ENCODE measurements at places on chromosomes 2 and 18. TPM values are rescaled to one million over a fixed set of nuclear protein-coding genes. Genes with fewer than 3 reads are reported as not detected.

CCDC74B gene
- total RNA-seq, result 9.7 TPM

ANO7 gene
- total RNA-seq, result 1.1 TPM

COL4A3 gene
- 1.3 TPM for total RNA-seq

ZBTB14 gene
- total RNA-seq, result 17.4 TPM

DNA sequence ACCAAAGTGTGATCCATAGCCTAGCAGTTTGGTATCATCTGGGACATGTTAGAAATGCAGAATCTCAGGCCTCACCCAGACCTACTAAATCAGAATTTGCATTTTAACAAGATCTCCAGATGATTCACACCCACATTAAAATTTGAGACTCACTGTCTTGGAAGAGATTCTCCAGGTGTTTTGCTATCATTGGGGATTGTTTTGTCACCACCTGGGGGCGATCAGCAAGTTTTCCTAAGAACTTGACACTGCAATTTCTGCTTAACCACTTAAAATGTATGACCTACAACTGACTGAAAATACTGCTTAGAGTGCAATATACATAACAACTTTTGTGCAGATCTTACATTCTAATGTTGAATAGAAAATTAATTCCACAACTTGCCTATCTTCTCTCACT is 18.9 kb upstream of the ITGA4 start:
- DNase-seq, result no peak

DNA sequence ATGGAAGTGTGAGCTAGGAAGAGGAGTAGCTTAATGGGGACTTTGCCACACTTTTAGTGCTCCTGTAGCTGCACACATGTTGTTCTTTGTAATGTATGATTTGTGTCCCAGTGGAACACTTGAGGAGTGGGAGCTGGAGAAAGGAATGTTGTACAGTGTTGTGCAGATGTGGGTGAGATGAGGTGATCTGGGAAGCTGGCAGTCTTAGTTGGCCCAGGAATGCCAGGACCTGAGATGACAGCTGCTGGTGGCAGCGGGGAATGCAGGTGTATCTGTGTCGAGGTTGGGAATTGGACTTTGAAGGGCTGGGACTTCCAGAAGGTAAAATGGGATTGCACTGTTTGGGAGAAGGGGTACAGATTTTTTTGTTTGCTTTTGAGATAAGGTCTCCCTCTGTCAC is 23.6 kb downstream of the NEDD4L start:
- DNase-seq, result no peak

- DNase-seq, result peak; percentile 40
Measured at GRCh38 chr2:175036582-175037018, 31.4 kb upstream of the CHN1 start.

DNA sequence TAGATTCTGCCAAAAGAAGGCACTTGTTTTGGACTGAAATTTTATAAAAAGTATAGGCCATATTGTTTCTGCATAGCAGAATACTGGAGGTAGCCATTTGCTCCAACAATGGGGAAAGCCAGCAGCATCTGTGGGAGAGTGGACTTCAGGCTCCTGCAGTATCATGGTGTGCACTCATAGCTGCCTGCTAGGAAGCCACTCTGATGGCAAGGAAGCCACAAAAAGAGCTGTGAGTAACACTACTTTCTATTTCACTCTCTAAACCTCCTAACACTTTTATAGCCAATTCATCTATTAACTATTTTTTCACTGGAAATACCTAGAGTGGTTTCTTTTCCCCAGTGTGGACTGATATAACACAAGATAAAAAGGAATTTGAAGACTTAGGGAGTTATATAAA is 144.4 kb upstream of the KCNJ3 start:
- DNase-seq, result no peak

DNA sequence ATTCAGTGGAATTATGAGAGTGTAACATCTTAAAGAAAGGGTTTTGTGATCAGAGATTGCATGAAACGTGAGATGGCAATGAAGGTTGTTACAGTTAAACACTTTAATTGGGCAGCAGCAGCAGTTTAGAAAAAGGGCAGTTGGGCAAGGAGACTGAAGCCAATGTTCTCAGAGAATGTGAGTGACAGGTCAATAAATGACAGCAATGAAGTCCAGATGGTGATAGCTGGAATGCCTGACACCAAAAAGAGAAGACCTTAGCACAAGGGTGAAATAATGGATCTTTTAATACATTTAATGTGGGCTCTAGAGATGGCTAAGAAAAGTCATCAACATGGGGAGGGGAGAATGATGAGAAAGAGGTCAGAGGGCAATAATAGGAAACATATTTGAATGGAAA is 89.4 kb upstream of the CDH7 start:
- DNase-seq, result no peak

DNA sequence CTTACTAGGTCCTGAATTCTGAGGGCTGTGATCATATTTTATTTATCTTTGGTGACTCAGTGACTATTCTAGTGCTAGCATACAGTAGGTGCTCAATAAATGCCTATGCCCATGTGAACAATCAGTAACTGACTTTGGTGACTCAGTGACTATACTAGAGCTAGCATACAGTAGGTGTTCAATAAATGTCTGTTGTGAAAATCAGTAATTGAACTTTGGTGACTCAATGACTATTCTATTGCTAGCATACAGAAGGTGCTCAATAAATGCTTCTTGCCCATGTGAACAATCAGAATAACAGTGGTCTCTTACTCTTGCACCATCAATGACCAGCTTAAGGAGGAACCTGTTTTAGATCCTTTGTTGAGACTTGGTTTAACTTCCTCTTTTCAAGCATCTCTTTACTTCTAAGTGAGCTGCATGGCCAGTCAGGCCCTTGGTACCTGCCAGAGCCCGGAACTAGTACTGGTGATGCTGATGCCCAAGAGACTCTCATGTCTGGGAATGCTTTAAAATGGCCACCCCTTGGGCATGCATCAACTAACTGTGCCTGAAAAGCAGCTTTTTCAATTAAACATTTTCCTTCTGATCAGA is 214.9 kb upstream of the SPRED2 start:
- DNase-seq, result no peak

DNA sequence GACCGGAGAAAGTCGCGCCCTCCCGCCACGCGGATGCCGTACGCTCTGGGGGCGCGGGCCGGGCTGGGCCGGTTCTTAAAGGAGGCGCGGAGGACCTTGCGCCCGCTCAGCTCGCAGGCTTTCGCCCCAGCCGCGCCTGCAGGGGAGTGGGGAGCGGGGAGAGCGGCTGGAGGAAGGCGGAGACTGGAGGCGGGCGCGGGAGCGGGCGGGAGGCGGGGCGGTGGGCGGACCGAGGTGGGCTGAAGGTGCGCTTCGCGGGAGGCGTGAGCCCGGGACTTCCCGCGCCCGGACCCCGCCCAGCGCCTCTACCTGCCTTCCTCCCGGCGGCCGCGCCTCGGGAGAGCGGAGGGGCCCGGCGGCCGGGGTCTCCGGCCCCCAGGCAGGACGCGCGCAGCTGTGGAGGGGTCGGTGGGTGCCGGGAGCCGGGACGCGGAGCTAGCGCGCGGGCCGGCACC is at the start of gene ADRA2B:
ADRA2B (minus strand) TSS at position 148 of the 455 bp plus-strand sequence. CDS start 422 bp downstream, outside the sequence.
- DNase-seq, result no peak

DNA sequence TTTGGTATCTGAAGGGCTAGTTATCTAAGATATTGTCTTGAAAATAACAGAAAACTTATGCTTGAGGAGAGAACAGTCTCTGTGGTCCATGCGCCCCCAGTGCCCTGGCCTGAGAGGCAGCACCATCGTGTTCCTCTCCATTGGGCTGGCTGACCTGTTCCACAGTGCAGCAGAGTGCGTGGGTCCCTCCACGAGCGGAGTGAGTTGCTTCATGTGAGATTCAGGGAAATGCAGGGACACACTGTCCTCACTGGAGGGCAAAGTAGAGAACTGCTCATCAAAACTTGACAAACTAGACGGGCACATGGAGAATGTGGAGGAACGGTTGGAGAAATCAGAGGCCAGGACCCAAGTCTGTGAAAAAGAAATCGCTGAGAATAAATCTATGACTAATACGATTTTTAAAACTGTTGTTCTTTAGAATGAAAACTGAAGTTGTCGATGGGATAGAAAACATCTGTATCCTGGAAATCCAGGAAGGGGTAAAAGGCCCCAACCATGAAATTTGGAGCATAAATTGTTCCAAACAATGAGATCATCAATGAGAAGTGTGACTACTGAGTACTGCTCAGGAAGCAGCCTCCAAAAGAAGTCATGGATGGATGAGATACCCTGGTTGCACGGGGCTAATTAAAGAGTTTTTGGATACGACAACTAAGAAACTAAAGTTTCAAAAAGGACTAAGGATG is 58.1 kb downstream of the REV1 start:
- DNase-seq, result no peak

GRCh38 chr2:135563793-135564192 is 32.5 kb downstream of the R3HDM1 start:
- no peak for DNase-seq

DNA sequence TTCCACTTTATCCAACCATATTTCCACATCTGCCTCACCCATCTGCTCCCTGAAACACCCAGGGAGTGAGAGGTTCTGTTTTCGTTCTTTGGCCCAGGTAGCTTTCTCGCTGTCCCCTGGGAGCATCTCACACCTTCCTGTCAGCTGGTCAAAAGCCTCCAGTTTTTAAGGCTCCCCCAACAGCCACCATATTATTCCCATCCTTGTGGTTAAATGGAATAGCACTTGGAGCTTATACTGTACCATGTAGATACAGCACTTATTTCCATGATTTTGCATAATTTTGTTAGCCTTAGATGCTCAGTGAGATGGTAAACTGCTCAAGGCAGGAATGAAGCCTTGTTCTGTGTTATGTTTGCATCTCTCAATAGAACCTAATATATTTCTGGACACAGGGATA is 58.5 kb upstream of the TMEM182 start:
- DNase-seq, result no peak

DNA sequence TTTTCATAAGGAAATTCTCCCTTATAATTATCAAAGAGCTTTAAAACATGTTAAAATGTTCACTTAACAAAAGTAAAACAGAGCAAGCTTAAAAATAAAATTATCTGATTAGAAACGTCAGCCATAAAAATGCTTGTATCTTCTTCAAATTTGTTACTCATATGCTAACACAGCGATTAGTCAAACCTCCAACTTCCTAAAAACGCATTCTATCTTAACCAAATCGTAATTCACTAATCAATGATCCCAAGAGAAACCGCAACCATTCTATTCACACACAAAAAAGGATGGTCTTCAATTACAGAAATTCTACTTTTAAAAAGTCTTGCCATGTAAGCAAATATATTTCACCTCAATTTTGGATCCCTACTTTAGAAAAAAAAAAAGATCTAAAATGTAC is 1.9 kb downstream of the STK17B start:
- DNase-seq, result peak; percentile 32

DNA sequence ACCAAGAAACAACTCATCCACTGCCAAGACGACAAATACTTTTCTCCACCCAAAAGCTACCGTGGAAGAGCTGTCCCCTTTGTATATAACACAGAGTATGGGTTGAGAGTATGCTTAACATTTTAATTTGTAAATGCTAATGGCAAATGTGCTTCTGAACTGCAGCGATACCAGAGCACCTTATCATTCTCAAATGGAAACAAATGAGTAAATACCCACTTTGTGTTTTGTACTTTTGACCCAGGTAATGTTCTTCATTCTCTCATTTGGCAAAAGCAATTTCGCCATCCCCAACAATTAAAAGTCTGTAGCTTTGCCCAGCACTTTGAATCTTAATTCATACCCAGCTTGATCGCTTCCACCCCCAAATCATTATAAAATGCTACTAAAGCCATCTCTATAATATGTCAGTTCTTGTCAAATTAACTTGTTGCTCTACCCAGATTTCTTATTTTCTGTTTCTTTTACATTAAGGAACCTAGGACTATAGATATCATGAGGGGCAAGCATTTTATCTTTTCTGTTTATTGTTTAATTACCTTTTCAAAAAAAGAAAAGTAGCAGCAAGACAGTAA is 6.2 kb upstream of the POU3F3 start:
- DNase-seq, result no peak

GRCh38 chr2:108154366-108155061 is 85.3 kb upstream of the SULT1C3 start:
- no peak for DNase-seq

GRCh38 chr2:133993160-133993559 is 260.7 kb upstream of the MGAT5 start:
- peak; percentile 12 for DNase-seq

DNA sequence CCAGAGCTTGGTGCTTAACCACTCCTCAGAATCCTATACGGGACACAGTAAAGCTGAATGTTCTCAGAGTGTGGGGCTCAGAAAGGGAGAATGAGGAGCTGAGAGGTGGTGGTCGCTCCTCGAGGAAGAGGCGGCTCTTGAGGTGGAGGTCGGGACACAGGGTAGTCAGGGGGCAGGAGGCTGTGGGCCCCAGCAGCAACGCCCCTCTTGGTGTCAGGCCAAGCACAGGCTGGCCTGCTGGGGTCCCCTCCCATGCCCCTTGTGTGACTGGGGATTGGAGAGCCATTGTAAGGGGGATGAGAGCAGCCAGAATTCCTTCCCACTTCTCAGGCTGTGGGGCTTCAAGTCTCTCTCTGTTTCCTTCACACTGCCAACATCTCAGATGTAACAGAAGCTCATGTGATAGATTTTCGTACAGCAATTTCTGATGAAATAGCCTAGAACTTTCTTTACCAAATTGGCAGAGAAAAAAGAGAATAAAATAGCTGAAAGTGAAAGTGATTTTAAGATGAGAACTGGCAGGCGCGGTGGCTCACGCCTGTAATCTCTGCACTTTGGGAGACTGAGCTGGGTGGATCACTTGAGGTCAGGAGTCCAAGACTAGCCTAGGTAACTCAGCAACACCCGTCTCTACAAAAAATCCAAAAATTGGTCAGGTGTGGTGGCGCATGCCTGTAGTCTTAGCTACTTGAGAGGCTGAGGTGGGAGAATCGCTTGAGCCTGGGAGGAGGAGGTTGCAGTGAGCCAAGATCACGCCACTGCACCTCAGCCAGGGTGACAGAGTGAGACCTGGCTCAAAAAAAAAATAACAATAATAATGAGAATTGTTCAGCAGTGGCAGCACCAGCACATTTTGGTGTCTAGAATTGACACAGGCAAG is 61.1 kb upstream of the RPL31 start:
- DNase-seq, result peak; percentile 44

DNA sequence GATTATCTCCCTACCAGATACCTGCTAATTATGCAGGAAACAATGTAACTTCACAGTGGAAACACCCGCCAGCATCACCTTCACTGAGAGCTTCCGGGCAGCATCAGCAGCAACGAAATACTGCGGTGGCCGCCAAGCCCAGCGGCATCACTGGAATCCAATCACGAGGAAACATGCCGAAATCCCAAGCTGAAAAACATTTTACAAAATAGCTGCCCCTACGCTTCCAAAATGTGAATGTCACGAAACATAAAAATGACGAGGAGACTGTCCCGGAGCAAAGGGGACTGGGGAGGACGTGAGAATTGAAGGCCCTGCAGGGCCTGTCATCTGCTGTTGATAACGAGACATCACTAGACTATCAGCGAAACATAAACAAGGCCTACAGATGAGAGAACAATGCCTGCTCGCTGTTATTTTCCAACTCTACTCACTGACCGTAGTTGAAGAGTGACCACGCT is 82.6 kb downstream of the HDAC4 start:
- DNase-seq, result no peak
